ENCODE measurements at places on chromosomes 6 and 20.
A peak's percentile ranks its signal among the peaks of the same experiment; 100 is the strongest.

- DNase-seq = no peak
Measured at GRCh38 chr20:23366384-23366783, 4.4 kb downstream of the GZF1 start.

GRCh38 chr20:17810062-17810631, 110.4 kb downstream of the BANF2 start:
- no peak for DNase-seq

DNA sequence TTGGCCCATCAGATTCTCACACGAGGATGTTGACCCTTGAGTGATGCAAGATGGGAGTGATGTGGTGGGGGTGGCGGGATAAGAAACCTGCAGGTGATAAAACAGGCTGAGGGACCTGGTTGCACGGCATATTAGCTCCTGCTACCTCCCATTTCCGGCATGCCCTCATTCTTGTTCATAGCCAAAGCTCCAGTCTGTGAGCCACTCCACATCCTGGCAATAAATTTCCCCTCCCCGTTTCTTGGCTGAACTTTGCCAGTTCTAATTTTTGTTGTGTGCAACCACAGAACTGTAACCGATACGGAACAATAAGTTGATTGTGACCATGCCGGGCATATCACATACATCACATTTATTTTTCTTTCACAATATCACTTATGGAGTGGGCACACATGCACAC, 41.6 kb upstream of the NFATC2 start:
- no peak for DNase-seq

DNA sequence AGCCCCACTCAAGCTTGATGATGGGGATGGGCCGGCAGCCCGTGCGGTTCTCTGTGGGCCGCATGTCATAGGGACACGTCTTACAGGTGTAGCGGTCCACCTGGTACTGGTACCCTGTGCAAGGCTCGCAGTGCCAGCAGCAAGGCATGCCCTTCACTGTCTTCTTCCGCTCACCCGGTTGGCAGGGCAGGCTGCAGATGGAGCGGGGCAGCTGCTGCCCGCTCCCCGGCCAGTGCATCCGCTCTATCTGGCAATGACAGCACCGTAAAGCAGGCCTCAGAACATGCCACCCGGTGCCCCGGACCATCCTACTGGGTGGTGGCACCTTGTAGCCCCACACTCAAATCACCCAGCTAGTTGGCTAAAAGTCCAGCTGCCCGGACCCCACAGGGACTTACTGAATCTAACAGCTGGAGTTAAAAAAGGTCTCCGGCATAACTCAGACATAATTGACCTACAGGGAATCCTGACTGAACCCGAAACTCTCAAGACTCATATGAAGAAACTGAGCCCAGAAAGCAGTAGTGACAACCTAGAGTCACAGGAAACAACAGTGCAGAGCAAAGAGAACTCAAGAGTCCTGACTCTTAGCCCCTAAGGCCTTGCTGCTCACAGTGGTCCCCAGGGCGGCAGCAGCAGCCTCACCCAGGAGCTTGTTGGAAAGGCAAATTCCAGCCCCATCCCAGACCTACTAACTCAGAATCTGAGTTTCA, 109.4 kb downstream of the GRM4 start:
- DNase-seq = no peak

DNA sequence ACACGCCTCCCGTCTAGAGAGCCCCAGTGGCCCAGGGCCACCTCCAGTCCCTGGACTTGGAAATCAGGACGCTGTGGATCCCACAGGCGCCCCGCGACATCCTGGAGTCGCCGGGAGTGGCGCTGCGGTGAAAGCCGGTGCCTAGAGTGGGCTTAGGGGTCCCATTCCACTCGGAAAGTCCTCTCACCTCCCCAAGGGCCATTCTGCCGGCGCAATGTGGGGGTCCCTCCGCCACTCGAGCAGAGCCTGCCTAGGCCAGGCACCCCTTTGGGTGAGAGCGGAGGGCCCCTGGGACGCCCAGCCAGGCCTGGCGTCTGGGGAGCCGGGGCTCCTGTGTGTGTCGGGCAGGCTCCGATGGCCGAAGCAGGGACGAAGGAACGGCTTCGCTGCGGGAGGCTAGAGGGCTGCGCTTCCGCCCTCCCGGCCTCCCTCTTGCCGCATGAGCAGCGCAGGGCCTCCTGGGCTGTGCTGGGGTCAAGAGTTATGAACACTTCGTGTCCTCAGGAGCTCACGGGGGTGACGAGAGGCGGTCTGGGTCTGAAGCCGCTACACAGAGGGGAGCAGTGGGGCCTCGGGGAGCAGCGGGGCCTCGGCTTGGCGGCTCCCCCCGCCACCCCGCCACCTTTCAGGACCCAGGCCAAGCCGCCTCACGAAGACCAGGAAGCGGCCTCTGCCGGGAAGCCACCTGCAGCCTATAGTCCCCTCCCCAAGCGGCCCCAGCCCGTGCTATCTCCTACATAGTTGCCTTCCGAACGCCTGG, 13.6 kb downstream of the POU3F2 start:
- DNase-seq = no peak

GRCh38 chr6:45724511-45724910, 291.1 kb downstream of the CLIC5 start:
- DNase-seq = no peak

DNA sequence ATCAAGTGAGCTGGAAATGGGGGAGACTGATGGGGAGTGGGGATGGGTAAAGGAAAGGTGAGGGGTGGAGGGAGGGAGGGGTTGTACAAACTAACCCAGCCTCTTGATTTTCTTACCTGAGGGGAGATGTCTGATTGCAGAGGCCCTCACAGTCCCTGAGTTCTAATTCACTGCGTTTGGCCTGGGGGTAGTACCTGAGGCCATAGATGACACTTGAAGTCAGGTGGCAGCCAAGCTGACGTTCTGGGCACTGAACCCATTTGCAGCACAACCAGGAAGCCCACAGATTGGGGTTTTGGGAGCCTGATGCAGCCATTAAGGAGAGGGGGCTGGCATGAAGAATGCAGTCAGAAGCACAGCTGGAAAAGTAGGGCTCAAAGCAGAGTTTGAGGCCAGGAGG, 153.8 kb upstream of the DTNBP1 start:
- DNase-seq = no peak

- DNase-seq = no peak
Measured at GRCh38 chr6:39445667-39446066, 123.2 kb upstream of the KCNK16 start.

- no peak for DNase-seq
Measured at GRCh38 chr6:5630636-5631035, 369.3 kb downstream of the FARS2 start.

GRCh38 chr6:160259598-160259997, 977 bp upstream of the SLC22A2 start:
- DNase-seq = no peak

- DNase-seq = no peak
Measured at GRCh38 chr20:64041040-64041780, 5.2 kb downstream of the C20orf204 start.

DNA sequence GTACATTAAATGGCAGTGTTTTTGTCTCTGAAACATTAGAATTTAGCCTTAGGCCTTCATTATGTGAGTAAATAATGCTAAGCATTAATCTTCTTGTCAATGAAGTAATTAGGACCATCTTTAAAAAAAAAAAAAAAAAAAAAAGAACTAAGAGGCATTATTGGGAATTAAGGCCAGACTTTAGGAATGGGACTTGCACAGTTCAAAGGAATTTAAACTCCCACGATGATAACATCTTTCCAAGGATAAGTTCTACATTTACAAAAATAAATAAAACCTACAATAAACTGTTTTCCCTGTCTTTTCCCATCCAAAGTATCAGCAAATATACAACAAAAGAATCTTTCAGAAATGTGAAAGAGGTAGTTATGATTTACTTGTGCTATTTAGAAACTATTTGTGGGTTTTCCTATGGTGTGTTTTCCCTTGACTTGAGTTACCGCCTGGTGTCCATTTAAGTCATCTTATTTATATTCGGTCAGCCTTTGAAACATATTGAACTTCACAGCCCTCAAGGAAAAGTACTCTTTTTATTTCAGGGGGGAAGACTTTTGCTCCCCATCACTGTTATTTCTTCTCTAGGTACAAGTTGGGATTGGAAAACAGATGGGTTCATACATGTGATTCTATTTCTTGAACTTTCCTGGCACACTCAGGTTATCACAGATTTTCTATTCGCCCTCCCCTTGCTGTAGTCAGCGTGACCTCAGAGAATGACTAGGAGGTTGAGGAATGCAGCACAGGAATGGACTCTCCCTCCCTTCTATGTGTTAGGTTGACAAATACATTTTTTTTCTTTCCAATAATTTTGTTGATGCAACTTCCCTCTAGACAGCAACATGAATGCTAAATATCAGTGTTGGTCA, 13.6 kb downstream of the STMND1 start:
- DNase-seq = no peak

GRCh38 chr6:27837625-27838057, 74.6 kb downstream of the OR2B2 start:
- no peak for DNase-seq

GRCh38 chr20:38109591-38110524, 55.2 kb downstream of the TGM2 start:
- DNase-seq = no peak

- DNase-seq = no peak
Measured at GRCh38 chr20:59628171-59628570, 23.8 kb downstream of the PHACTR3 start.

DNA sequence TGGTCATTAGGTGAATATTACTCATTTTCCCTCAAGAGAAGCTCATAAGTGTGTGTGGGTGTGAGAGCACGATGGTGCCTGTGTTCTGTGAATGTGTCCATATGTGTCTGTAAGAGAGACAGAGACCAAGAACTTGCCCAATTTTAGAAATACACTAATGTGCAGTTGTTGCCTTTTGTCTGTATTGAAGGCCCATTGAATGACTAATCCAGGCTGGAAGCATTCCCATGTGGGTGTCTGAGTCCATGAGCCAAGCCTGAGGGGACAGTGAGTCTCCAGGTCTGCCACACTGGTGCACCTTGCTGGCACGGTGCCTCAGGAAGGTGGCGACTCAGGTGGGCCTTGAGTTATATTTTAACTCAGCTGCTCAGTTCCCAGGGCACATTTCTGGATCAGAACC, 25.5 kb upstream of the ASXL1 start:
- DNase-seq = no peak

- DNase-seq = no peak
Measured at GRCh38 chr20:25033265-25033923, 24.5 kb downstream of the ACSS1 start.

DNA sequence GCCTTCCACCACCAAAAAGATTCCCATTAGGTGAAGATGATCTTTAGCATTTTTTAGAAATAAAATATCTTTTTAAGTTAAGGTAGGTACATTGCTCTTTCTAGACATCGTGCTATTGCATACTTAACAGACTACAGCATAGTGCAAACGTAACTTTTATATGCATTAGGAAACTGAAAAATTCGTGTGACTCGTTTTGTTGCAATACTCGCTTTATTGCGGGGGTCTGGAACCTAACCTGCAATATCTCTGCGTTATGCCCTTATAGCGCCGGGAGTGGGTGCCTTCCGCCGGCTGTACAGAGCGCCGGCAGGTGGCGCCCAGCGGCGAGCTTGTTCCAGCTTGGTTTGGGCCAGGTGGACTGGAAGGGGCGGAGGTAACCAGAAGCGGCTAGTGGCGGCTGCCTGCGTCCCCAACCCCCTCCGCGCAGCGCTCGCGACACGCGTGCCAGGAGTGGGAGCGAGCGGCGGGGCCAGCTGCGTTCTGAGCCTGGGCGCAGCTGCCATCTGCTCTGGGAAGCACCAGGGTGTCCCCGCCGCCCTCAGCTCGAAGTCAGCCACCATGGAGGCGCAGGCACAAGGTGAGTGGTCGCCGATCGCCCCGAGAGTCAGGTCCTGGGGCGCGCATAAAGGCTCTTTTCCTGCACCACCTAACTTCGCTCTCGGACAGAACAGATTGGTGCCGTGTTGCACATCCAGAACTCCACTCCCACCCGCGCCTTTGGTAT, at the start of gene TPD52L1:
TSS of gene TPD52L1 (plus strand) at position 383 of the 727 bp plus-strand sequence. CDS start at position 562, 179 bp downstream.
- peak; percentile 20 for DNase-seq

- DNase-seq = no peak
Measured at GRCh38 chr20:19603376-19603750, 154.7 kb upstream of the RIN2 start.

DNA sequence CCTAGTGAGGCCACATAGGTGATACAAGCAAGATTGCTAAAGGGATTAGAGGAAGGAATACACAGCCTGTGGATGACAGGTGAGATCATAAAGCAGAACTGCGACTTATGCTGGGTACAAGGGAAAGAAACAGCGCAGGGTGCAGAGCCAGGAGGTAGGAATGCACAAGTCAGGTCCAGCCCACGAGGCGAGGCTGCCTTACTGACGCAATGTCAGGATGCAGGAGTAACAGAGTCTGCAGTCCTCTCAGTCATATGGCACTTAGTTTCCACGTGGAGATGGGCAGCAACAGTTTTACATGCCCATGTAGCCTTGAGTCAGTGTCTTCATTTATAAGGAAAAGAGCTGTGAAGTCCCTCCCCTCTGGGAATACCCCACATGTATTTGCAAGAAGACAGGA, 210.9 kb downstream of the SYNE1 start:
- DNase-seq = no peak

DNA sequence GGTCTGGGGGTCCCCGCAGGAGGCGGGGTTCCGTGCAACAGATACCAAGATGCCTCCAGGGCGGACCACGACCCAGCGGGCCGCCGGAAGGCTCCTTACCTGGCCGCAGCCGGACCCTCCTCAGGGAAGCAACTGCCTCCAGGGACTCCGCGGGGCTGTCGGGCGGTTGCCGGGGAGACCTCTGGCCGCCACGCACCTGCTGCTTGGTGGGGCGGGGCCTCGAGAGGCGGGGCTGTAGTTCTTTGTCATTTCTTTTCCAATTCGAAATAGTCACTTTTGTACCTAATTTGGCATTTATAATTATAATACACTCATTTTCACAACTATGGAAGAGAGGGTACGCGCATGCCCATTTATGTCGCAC, 647 bp downstream of the AK9 start:
- DNase-seq = no peak

GRCh38 chr6:107786709-107787588, 37.2 kb downstream of the SCML4 start:
- DNase-seq = no peak

- DNase-seq = no peak
Measured at GRCh38 chr6:11780097-11780428, 1.5 kb upstream of the ADTRP start.

DNA sequence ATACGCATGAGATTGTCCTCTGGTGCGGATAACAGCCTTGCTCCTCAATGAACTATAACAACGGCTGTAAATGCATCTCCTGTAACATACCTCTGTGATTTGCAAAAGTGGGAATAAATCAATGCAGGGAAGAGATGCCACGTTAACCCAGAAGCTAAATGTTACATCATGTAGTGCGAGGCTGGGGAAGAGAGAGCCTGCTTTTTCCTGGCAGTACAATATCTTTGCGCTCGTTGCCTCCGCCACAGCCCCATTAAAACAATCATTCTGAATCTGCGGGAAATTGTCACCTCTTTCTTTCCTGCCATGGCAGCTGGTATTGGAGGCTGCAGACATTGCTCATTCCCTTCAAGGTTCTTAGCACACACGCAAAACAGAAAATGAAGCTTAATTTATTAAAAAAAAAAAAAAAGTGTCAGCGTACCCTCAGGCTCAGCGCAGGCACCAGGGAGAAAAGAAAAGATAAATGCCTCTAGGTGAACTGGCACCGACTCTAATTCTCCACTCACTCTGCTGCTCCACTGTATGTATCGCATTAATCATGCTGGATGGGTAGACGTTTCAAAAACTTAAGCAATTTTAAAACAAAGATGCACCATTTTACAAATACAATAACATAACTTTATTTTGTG, 70.2 kb upstream of the TFB1M start:
- no peak for DNase-seq

GRCh38 chr20:37899105-37900045, 3.6 kb upstream of the VSTM2L start:
- no peak for DNase-seq

GRCh38 chr6:24927985-24928745, 7.6 kb downstream of the RIPOR2 start:
- no peak for DNase-seq

Data from stimulated activated CD4-positive, alpha-beta T cell treated with anti-CD3 and anti-CD28 coated beads, Interleukin-12 subunit alpha, Interleukin-12 subunit beta, amount 100 ng/mL, for 24 hours (primary cell).